Cardiac atrium fibroblast (primary cell): ENCODE measurements at places on chromosomes 11 and 22. TPM values are rescaled to one million over a fixed set of nuclear protein-coding genes. Genes with fewer than 3 reads are reported as not detected.

Gene TPBGL
- 0.16 and 0.18 TPM in 2 replicates for total RNA-seq

Gene APOC3
- total RNA-seq: not detected in 2 replicates

Gene MISFA
- 7.6 TPM in 1 of 2 replicates, not detected in the other for total RNA-seq

Gene CCND1
- total RNA-seq: 69.3 and 72.6 TPM in 2 replicates

Gene SCARF2
- total RNA-seq: 32.1 and 32.9 TPM in 2 replicates
